ENCODE measurements at places on chromosomes 1 and 21.

DNA sequence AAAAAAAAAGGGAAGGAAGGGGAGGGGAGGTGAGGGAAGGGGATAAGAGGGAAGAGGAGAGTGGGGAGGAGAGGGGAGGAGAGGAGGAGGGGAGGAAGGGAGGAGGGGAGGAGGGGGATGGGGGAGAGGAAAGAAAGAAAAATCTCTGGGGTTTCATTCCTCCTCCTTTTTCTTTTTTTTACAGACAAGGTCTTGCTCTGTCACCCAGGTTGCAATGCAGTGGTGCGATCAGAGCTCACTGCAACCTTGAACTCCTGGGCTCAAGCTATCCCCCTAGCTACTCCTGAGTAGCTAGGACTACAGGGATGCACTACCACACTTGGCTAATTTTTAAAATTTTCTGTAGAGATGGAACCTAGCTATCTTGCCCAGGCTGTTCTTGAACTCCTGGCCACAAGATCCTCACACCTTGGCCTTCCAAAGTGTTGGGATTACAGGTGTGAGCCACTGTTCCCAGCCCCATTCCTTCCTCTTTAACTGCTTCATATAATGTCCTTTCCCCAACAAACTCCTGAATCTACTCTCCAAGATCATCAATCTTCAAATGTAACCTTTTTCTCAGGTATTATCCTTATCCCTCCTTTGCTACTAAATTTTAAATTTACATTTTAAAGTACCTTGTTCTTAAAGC is 23.2 kb downstream of the GON4L start:
- no peak for DNase-seq

DNA sequence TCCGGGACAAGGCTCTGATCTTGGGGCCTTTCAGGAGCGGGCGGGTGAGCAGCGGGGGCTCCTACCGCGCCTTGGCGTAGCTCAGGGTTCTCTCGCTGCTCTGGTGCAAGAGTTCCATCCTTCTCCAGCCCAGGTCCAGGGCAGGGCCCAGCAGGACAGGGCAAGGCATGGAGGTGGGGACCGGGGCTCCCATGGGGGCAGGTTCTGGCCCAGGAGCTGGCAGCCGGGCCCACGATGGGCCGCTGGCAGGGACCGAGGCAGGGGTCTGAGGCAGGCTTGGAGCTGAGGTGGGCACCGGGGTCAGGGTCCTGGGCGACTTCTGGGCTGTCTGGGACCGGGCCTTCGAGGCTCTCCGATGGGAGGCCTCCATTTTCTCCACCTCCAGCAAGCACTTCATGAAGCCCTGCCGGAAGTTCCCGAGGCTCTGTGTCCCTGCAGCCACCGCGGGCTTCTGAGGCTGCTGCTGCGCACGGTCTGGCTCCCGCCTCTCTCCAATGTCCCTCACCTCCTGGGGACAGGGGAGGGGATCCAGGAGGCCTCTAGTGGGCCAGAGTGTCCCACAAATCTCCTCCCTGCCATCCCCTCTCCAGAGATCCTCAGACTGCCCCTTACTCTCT is 27.6 kb downstream of the SPATA21 start:
- no peak for DNase-seq

GRCh38 chr1:85689775-85690404 is 18.3 kb downstream of the ZNHIT6 start:
- DNase-seq, result no peak

DNA sequence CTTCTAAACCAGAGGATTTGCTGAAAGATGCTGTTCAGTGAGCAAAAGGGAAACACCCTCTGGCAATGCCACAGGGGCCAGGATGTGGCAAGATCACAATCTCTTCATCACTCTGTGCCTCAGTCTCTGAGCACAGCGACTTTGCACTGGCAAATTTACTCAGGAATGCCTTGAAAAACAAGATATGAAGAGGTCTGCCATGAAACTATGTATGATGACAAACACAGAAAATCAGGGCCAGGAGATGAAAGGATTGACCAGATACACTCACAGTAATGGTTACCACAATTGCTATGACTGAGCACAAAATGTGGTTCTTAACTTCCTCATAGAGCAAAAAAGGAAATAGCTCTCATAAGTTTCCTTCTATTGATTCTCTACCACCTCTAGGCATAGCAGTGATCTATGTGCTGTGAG is 5.8 kb downstream of the TTC13 start:
- DNase-seq, result no peak

- peak; percentile 78 for DNase-seq
Measured at GRCh38 chr1:244461245-244462071, at the start of gene CATSPERE. TSS of gene CATSPERE (plus strand) at chr1:244461273. CDS start at chr1:244461430, 157 bp downstream.

DNA sequence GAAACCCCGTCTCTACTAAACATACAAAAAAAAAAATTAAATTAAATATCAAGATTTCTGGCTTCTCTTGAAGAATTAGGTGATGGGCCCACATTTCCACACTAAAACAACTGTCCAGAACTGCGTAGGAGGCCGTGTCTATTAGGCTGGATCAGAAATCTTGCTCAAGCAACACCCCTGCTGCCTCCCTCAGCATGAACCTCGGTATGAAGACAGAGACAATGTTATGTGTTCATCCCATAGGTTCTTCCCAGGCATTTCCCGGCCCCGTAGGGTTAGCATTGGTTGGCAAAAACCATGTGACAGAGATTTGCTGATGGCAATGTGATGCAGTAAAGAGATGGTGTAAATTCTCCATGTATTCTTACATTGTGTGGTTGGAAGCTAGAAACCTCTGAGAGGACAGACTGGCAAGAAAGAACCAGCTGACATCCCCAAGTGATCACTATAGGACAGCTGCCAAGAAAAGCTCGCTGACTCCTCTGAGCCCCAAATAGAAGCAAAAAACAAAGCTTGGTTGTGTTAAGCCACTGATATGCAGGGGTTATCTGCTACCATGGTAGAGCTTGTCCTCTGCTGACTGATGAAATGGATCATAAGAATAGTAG is 34.5 kb downstream of the EBNA1BP2 start:
- no peak for DNase-seq

DNA sequence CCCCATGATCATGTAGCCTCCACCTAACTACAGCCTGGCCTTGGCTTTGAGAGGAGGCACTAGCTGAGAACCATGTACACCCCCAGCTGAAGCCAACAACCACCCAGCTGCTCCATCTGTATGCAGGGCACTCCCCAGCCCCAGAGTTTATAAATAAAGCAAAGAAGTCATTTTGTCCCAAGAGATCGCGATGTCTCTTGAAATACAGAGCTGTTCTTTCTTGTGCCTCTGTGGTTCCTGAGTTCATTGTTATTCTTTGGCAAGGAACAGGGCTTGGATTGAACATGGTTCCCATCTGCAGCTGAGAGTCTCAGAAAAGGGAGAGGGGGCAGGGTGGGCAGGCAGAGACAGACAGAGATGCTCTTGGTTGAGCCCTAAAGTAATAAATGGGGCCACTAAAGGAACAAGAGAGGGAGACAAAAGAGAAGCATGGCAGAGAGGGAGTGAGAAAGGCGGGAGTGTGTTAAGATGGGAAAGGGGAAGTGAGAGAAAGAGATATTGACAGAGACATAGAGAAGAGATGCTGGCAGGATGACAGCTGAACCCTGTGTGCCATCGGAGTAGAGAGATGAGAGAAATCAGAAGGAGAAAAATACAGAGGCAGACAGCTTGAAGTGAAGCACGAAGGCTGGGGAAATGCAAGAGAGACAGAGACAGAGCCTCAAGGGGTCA is 63.3 kb downstream of the TNR start:
- no peak for DNase-seq

DNA sequence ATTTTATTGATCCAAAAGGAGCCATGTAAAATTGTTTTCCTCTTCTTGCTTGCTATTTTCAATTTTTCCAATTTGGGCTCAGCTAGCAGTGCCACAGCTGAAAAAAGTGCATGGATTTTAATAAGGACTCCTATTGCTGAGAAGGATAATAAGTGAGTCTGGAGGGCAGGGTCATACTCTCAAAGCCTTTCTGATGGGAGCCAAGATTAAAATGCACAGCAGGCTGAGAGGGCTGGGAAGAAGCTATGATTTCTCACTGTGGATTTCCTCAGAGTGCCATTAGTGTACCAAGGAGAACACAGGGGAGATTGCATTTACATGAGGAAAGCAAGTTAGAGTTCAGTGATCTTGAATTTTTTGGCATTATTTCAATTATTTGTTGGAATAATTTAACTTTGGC is 261.3 kb downstream of the ST6GALNAC3 start:
- no peak for DNase-seq

- DNase-seq, result no peak
Measured at GRCh38 chr21:44464351-44464750, 9.0 kb downstream of the LRRC3 start.

GRCh38 chr1:210855440-210855839 is 278.5 kb downstream of the KCNH1 start:
- DNase-seq, result peak; percentile 13

- no peak for DNase-seq
Measured at GRCh38 chr1:226549094-226549936, 751 bp downstream of the STUM start.

DNA sequence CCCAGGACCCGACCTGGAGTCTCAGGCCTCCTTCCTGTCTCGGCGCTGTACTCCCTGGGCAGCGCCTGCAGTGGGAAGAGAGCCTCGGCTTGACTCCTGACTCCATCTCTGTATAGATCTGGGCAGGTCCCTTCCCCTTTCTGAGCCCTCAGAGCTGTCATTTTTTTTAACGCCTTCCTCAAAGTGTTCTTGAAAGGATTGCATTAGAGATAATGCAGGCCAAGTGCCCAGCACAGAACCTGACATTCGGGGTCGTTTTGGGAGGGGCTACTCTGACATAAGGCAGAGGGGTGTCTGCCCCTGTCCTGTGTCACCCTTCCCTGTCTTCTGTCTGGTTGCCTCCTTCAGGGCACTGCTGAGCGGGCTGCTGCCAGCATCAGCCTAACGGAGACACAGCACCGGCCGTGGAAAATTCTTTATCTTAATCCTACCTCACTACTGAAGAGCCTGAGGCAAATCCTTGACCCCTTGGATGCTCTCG is 271.6 kb downstream of the TRABD2B start:
- no peak for DNase-seq

DNA sequence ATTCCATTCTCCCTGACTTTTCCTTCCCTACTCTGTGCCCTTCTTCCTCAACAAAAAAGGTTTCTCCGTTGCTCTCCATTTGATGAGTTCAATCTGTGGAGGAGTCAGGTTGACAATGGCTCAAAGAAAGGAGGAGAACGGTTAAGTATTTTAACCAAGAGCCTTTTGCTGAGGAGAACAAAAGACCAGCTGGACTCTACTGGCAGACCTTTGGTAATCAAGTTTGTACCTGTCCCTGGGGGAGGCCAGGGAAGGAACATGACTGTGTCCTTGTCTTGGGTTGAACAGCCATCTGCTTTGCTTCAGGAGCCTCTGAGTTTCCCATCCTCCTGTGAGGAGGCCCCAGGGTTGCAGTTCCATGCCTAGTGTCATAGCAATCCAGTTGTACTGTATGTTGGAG is 29.9 kb downstream of the TTF2 start:
- DNase-seq, result no peak

GRCh38 chr1:27609618-27610240 is 5.8 kb upstream of the AHDC1 start:
- DNase-seq, result no peak

- no peak for DNase-seq
Measured at GRCh38 chr1:209783386-209783785, 973 bp downstream of the C1orf74 start.

DNA sequence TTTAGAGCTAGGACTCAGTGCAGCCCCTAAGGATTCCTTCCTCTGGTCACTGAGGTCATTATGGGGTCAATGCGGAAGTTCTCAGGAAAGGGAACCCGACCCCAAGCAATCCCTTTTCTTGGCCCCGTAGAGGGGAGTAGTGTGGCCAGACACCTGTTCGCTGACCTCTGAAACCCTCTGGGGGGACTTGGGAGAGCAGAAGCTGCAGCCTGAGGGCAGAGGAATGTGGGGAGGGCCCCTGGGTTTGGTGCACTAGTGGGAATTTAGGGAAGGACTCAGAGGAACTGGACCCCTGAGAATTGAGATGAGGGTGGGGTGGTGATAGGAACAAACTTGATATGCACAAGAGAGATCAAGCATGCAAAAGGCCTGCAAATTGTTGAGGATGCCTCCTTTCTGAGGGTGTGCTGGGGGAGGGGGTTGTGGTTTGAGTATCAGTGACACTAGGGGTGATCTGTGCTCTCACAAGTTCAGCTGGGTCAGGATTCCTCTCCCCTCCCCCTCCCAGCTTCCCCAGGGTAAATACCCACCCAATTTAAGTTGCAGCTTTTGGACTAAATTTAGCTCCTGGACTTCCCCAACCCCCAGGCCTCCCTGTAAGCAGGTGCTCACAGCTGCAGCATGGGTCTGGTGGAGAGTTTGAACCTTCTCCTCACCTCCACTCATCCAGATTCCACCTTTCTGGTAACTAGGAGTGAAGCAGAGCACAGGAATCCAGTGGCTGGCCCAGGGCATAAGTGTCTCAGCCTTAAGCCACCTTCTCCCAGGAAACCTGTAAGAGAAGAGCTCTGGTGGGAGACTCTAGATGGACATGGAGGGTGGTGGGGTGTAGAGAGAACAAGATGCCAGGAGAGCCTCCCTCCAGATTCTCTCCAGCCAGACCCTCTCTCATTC is 13.5 kb downstream of the ADAMTSL4 start:
- no peak for DNase-seq

DNA sequence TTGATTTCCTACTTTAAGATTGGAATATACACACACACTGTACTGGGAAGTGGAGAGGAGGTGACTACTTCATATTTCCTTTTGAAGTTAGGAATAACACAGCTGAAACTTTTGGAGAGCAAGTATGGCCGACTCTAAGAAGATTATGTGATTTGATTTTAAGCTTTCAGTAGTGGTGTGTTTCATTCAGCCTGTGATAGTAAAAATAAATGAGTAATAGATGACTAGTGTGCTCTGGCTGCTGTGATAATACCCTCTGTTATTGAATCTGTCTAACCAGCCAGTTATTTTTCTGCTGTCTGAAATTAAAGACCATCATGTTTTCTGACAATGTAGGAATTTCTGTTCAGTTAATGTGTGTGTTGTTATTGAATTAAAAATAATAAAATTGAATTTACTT is 48.3 kb downstream of the CTTNBP2NL start:
- DNase-seq, result no peak

DNA sequence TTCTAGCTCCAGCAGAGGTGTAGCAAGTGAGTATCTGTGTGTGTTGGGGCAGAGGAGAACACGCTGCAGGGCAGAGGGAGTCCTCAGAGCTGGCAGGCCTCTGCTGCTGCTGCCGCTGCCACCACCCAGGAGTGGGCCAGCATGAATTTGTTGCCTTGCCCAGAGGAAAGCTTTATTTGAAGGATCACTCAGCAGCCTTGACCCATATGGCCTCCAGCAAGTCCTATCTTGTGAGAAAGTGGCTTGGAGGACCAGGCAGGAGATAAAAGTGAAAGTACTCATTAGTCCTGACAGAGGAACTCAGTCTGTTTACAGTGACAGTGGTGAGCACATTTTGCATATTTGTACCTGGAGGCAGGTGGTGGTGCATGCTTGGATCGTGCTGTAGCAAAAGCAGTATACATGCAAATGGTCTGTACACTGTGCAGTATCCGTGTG is 3.1 kb downstream of the TRAF5 start:
- DNase-seq, result no peak
